ENCODE measurements at places on chromosomes 1 and 21.

DNA sequence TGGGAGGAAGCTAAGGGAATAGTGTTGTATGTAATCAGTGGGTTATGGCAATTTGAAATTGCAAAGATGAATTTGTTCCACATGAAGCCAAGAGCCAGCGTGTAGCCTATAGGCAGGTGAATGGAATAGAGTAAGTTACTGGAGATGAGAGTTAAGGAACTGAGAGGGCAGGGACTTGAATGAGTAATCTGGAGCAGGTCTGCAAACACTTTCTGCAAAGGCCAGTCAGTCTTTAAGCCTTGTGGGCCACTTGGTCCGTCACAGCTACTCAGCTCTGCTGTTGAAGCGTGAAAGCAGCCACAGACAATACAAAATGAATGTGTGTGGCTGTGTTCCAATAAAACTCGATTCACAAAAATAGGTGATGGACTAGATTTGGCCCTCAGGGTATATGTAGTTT, 29.2 kb downstream of the SZT2 start:
- no peak for DNase-seq

DNA sequence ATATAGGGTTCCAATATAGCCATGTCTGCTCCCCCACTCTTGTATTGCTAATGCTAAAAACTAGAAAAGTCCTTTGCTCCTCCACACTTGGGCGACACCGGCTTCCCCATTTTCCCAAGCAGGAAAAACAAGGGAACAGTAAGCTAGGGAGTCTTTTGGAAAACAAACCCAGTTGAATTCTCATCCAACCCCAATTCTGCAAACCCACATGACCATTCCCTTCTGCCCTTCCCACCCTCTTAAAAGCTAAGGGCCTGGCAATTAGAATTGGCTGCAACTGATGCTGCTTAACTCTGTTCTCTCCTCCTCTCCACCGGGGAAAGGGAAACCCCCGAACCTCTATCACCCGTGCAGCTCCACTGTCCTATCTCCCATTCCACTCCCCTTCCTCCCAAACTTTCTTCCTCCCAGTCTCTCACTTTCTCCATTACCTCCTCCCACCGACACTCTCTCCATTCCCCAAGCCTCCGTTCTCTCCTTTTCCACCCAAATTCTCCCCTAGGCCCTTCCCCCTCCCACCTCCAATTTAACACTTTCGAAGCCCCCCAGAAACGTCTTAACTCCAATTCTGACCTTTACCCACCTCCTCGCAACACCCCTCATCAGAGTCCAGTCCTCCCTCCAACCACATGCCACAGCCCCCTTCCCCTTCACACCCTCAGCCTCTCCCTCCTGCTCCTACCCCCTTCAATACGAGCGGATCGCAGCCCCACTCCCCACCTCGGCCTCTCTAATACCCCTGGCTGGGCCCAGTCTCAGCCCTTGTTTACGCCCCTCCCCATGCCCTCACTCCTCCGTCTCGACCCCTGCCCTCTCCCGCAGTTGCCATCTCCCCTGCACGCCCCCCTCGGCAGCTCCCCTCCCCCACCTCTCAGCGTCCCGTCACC, 701 bp downstream of the DEDD start:
- DNase-seq = no peak

DNA sequence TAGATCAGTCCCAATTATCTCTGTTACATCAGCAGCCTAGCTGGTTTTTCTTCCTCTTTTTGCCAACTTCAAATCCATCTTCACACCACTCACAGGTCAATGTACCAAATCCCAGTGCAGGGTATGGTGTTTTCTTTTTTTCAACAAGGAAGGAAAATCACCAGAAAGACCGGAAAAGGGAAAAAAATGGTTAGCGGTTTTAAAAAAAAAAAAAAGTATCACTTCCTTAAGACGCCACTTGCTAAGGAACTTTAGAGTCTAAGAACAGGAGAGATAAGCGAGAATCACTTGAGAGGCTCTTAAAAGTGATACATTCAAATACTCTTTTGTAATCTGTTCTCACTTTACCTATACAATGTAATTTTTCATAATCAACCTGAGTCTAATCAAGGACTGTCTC, 3.1 kb upstream of the OR10J1 start:
- DNase-seq = no peak

DNA sequence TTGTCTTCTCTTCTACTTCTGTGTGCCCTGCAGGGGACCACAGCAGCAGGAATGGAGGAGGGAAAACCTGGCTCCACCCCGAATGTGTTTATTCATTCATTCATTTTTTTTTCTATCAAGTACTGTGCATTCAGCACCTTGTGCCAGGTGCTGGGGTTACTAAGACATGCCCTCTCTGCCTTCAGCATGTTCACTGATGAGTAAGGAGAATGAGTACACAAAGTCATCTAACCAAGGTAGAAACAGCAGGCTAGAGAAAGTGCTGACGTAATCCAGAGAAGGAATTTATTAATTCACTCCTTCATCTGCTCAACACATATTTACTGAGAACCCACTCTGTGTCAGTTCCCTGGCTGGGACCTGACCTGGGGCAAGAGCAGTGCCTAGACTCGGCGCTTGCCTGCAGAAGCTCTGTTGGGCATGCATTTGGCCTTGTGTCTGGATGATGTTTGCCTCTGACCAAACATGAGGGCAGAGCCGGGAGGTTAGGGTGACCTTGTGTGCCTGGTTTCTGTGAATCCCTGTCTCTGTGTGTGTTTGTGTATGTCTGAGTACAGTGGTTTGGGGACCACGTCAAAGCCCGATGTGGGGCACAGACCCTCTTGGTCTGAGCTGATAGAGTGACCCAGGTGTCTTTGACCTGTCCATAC, 3.3 kb upstream of the MYOG start:
- no peak for DNase-seq

DNA sequence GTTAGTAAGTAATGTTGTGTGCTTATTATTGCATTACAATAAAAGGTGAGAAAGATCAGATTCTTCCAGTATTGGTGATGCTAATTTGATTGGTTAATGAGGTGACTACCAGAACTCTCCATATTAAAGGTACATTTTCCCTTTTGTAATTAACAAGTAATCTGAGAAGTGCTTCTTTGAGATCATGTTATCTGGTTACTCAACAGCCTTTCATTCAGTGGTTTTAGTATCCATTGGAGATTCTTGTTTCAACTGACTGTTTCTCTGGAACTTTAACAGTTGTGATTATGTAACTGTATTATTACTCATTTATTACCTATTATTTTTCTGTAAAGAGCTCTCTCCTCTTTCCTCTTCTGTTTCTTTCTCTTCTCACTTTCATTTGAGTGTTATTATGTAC, 86.7 kb downstream of the PEX14 start:
- no peak for DNase-seq

GRCh38 chr1:110714374-110714995, 39.7 kb upstream of the KCNA3 start:
- no peak for DNase-seq

DNA sequence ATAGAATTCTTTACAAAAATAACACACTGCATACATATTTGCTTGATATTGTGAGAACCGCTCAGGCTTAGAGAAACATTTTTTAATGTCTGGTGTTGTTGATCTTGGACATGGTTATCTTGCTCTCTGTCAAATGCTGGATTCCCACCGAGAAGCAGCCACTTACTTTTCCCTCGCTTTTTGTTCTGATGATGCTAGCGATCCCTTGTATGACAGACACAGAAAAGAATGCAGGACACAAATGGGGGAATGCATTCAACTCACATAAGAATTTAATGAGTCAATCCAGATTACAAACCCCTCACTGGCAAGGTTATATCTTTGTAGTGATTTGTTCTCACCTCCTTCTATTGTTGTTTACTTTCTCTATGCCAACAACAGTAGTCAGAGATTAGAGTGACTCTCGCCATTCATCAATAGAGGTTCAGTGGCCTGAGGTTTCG, 76.8 kb upstream of the AKT3 start:
- DNase-seq = no peak

GRCh38 chr1:214352838-214353237, 71.9 kb downstream of the SMYD2 start:
- DNase-seq = no peak

GRCh38 chr1:179082999-179083335, 1.1 kb downstream of the TOR3A start:
- DNase-seq = no peak

DNA sequence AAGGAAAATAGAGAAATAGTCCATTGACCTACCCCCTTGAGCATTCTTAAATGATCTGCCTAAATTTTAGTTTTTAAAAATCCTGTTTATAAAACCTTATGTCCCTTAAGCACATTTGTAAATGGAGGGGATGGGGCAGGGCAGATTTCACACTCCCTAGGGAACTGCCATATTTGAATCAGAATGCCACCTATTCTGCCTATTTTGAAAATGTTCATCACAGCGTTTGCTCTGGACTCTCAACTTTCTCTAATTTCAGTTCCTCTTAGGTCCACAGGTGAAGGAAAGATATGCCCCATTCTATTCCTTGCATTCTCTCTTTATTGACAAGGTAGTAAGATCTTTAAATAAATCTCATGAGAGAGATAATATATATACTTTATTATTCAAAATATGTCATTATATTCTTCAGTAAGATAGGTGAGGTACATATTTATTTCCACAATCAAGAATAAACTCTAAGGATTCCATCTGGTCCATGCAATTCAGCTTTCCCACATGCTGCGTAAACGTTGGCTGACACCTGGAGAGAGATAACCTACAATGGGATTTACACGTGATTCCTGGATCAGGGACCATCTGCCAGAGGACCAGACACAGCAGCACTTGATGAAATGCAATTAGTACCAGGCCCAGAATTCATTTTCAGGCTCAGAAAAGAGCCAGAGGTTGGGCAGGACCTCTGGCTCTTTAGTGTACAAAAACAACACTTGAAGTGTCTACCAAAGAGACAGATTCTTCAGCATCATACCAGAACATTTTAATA, 1.2 kb upstream of the LPGAT1 start:
- no peak for DNase-seq

GRCh38 chr1:108563808-108564207, 3.9 kb downstream of the EEIG2 start:
- no peak for DNase-seq
